ENCODE measurements at places on chromosomes 12 and 14.

DNA sequence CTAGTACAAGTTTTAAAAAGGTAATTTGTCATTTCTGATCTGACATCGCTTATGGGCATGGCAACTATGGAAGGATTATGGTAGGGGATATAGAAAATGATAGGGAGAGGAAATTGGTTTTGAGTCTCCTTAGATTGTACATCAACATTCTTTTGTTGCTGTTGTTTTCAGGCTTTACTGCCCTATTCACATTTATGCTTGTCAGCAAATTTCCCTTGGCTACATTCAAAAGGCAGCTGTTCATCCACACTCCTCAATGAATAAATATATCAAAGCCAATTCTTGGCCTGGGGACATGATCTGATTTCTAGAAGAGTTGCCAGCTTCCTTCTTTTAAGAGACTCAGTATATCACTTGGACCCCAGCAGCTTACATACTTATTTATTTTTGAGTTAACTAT lies 283.4 kb downstream of the CEP128 start:
- DNase-seq = no peak

DNA sequence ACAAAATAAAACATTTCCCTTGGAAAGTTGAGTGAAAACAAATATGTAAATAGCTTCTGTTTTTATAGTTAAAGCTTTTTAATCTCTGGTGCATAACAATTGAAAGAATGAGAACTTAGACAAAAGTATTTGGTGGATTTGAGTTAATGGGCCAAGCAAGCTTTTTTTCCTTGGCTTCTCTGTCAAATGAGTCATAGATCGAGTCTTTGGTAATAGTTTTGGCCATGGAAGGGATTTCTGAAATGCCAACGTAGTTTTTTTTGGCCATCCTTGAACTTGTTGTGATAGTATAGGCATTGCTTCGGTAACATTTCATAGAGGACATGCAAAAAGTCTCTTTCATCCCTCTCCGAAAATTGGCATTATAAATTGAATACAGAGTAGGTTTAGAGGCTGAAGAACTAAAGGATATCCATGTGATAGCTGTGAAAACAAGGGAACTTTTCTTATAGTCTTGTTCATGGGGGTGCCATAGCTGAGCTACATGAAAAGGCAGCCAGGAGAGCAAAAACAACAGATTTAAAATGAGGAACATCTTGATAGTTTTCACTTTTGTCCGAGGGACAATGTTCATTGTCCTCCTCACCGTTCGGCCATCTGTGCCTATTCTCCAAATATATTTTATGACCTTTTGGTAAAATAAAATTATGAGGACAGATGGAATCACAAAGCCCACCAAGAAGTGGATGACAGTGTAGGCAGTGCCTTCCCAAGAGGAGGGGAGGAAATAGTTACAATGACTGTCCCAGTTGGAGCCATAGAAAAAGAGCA lies 34.7 kb downstream of the GPR19 start:
- no peak for DNase-seq

GRCh38 chr14:95163132-95163531 lies 5.8 kb upstream of the DICER1 start:
- no peak for DNase-seq

DNA sequence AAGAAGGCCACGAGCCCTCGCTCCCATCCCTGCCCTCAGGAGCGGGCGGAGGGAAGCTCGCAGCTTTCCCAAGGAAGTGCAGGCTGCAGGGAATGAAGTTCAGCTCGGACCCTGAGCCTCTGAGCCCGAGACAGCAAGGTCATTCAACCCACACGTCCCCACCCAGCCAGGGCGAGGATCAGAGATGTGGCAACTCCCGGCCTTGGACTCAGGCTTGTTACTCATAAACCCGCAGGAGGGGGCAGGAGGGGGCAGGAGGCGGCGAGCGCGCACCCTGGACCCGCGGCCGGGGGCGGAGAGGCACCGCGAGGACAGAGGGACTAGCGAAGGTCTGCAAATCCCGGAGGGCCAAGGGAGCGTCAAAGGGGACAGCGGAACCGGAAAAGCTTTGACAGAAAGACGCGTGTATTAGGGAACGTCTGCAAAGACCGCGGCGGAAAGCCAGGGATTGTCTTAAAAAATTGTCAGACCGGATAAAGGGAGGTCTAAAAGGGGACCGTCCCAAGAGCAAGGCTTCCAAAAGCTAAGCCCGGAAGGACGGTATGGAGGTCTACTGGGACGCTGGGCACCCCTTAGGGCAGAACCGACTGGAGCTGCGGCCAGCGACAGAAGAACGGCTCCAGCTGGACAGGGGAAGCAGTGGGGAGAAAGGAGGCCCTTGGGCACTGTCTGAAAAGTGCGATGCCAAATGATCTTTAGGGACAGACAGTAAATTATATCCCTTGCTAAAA lies 611 bp upstream of the DCAF11 start:
- DNase-seq = peak; percentile 49

Data from activated CD8-positive, alpha-beta memory T cell treated with anti-CD3 and anti-CD28 coated beads for 1 hour (primary cell).